SW480 (cell line): ENCODE measurements at places on chromosomes 11 and 22.

DNA sequence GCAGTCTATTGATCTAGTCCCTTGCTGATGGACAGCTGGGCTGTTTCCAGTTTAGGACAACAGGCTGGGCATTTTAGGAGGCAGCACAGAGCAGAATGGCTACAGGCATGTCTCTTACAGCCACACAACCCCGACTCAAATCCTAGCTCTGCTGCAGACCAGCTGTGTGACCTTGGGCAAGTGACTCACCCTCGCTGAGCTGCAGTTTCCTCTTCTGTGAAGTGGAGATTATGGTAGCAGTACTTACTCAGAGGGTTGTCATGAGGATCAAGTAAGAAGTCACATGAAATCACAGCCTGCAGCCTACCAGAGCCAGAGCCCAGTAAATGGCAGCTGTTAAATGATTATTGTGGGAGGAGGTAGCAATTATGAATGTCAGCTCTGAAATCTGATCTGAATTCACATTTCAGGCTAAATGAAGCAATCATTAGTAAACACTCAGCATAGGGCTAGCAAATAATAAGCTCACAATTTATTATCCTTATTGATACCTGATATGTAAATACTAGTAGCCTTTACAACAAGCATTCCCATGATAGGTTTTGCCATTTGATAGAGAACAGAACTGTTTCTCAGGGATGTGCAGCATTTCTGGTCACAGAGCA lies 58.9 kb downstream of the MYEOV start:
- peak; percentile 50 for DNase-seq

DNA sequence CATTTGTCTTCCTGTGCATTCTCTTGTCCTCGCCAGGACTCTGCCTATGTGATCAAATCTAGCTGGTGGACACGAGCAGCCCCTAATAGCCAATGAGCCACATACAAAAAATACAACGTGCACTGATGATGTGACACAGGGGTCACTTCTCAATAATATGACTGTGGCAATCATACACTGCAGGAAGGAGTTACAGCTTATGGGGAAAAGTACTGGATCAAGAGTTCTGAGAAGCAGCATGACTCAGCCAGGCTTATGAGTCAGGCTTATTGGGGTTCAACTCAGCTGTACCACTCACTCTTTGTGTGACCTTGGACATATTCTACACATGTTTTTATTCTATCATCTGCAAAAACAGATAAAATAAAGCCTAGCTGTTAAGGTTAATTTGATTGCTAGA lies 889.4 kb upstream of the TENM4 start:
- DNase-seq: peak; percentile 9

GRCh38 chr22:45235101-45235777 lies 5.5 kb downstream of the KIAA0930 start:
- DNase-seq: no peak

- no peak for DNase-seq
These were observed 252.1 kb upstream of the CCDC179 start for GRCh38 chr11:23112390-23112789.

GRCh38 chr11:132409573-132410355 lies 1039.3 kb downstream of the NTM start:
- no peak for DNase-seq

- DNase-seq: no peak
These were observed 15.3 kb upstream of the FADD start for GRCh38 chr11:70187771-70188170.

GRCh38 chr11:14327116-14327515 lies 31.9 kb downstream of the RRAS2 start:
- DNase-seq: no peak

- DNase-seq: no peak
These were observed 24.2 kb upstream of the OR6X1 start for GRCh38 chr11:123778511-123778910.

DNA sequence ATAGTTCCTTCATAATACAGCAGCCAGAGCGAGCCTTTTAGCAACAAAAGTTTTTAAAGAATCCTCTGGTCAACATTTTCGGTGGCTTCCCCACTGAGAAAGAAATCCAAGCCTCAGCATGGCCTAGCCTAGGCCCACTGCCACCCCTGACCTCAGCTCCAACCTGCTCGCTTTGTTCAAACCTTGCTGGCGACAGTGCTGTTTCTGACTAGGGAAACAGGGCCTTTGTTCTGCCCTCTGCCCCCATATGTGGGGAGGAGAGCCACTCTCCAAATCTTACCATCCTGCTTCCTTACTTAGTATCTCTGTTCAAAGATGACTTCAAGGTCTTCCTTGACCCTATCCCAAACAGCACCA lies 95.8 kb downstream of the CCDC83 start:
- DNase-seq: no peak

DNA sequence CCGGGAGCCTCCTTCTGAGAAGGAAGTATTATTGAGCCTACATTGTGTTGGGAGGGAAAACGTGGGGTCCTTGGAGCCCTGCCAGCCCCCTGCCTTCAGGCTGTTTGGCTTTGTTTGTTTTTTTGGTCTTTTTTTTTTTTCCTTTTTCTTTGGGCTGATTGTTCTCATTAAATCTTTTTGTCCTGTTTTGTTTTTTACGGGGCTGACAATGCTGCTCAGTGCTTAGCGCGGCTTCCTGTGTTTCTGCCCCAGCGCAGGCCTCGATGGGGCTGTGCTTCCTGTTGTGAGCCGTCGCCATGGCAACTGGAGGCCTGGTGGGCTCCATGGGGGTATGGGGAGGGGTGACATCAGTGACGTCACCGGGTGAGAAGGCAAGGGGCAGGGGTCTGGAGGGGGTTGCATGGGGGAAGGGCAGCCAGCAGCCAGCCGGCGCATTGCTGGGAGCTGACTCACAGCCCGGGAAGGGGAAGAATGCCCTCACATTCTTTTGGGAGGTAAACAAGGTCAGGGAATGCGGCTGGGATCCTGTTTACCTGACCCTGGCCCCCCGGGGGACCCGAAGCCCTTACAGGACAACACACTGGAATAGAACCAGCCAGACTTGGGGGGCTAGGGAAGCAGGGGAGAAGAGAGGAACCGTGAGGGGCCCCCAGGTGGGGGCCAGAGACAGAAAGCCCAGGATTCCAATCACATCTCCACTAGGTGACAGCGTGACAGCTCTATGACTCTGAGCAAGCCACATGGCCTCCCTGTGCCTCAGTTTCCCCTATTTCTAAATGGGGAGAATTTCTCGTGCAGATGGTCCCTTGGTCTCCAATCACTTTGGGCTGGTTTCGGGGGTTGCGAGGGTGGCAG lies 22.2 kb upstream of the CBX7 start:
- DNase-seq: peak; percentile 70

GRCh38 chr11:129372609-129373488 lies 2.8 kb upstream of the BARX2 start:
- DNase-seq: no peak

- DNase-seq: no peak
These were observed 88.0 kb downstream of the DLG2 start for GRCh38 chr11:85539029-85539689.

DNA sequence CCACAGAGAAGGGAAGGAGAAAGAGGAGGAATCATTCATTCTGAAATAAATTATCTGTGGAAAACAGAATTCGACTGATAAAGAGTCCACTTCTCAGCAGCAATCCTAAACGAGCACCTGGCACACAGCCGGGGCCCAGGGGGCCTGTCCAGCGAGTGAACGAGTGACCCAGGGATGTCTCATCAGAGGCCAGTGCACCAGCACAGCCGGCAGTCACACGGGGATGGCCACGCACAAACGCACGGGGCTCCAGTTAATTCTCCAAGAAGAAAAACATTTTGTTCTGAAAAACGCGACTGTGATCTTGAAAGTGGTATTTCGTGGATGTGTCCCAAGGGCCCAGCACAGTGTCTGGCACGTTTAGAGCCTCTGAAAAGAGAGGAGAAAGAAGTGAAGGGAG lies 154.6 kb downstream of the BRD1 start:
- DNase-seq: no peak

- DNase-seq: no peak
These were observed 9.5 kb upstream of the DENND5A start for GRCh38 chr11:9274499-9275258.

- DNase-seq: no peak
These were observed 208.3 kb downstream of the CEP164 start for GRCh38 chr11:117535850-117536411.

GRCh38 chr11:69491071-69492031 lies 9.9 kb downstream of the LINC01488 start:
- DNase-seq: no peak

DNA sequence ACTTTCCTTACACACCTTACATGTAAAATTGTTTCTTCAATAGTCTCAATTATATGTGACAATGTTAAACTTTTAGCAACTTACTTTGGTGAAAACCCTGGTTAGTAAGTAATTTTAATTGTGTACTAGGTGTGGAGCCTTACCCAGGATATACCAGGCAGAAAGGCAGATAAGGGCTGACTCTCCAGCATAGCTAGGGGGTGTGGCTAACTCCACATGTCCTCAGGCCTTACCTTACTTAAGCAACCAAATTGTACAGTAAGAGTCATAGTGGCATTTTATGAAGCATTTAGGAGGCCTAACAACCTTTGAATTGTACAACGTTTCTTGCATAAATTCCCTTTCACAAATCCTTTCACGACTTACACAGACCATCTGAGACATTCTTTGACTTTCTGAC lies 118.2 kb upstream of the OR9Q1 start:
- no peak for DNase-seq

- DNase-seq: no peak
These were observed 34.8 kb downstream of the JHY start for GRCh38 chr11:122917311-122917710.

DNA sequence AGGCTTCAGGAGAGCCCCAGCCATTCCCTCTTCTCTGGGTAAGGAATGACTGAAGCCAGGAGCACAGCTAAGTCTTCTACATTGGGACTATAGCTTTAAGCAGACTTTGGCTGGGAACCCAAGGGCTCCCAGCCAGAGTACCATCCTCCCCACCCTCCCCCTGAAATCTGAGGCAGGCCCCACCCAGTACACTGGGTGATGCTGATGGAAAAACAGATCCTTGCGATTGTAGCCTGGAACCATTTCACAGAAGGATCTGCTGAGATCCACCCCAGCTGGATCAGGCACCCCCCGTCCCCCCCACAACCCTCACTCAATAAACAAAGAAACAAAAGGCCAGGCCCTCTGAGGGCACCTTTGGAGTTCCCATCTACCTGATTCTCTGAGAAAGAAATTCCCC lies 39.8 kb downstream of the IL18BP start:
- DNase-seq: no peak

- DNase-seq: peak; percentile 31
These were observed at the start of gene PGGHG for GRCh38 chr11:288478-289397. TSS of gene PGGHG (plus strand) at chr11:289126. CDS start at chr11:289817, 691 bp downstream.

DNA sequence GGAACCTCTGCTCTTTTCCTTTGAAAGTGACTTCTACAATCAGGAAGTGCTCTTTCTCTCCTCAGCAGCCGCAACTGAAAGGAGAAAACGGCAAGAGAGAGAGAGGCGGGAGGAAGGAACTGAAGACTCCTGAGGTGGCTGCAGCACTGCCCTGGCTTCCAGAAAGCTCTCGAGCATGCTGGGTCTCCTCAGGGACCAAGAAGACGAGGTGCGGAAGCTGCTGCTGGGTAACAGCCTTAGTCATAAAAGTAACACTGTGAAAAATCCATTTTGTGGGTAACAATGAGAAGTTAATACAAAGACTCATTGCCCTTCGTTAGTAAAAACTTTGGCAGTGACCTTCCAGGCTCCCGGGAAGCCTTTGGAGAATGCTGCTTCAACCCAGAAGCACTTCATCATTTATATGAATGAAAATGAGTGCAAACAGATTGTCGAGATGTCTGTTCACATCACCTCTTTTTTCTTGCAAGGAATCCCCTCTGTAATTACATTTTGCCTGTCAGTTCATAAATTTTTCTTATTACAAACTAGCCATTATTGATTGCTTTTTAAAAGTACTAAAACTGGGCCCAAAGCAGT lies 473.4 kb downstream of the SOX6 start:
- DNase-seq: no peak

DNA sequence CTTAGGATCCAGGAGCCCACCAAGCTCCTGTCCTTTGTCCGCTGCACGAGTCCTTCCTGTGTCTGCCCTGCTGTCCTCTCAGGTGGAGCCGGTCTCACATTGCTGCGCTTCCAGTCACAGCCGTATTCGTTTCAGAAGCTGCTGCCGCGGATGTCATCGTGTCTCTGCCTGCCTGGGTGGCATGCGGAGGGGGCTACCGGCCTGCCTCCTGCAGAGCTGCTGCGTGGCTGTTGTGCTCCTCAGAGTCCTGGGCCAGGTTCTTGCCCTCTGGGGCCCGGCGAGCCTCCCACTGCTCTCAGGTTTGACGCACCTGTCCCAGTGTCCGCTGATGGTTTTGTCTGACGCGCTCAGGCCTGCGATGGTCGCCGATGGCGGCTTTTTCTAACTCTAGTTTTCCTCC lies 254.2 kb downstream of the TBC1D22A start:
- no peak for DNase-seq

DNA sequence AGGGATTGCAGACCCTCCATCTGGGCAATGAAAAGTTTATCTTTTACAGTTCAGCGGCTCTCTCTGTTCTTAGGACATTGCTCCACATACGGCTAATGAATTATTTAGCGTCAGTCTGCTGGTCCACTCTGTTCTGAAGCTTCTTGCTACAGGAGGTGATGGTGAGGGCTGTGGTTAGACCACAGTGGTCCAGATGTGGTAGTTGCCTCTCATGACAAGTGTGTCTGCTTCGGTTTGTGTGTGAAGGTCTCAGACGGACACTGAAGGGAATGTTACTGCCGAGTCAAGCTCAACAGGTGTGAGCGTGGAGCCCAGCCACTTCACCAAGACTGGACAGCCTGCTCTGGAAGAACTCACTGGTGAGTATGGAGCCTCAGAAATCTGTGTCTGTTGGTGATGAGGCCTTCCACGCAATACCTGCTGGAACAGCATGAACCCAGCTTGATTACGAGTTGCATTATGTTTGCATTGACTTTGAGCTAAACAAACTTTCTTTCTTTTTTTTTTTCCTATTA lies 220.8 kb downstream of the DBX1 start:
- no peak for DNase-seq

DNA sequence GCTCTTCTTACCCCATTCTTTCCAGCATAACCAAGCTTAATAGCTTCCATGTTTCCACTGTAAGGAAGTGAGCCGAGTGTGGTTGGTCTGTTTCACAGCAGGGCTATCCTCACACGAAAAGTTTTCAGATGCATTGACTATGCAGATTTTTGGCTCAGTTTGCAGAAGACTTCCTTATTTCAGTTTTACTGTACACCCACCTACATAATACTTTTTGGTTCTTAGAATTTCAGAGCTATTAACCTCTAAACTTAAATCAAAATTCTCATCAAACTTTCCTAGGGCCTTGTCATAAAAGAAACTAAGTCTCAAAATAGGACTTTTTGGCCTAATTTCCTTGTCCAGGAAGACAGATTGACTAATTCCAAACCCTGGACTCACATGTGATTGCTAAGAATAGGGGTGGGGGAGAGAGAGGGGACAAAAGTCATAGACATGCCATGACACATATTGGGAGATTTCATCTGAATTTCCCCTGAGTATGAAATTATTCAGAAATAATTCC lies 7.3 kb upstream of the EHF start:
- DNase-seq: no peak

- no peak for DNase-seq
These were observed 111.8 kb downstream of the MPPED2 start for GRCh38 chr11:30474151-30474954.
